ENCODE measurements at places on chromosomes 1 and 21. TPM values are rescaled to one million over a fixed set of nuclear protein-coding genes. Genes with fewer than 3 reads are reported as not detected.

DNA sequence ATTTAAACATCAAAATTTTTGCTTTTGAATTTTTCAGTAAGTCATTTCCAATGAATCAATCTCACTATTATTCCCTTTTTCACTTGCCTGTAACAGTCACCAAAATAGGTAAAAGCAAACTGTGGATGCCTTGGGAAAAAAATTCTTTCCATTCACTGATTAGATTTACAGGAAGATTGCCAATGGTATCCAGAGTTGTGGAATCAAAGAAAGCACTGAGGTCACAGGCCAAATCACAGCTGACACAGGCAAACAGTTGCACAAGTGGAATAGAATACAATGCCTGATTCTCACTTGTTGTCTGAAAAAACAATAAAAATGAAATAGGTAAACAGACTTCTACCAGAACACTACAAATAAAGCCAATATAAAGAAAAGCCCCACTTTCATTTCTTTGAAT, 48.4 kb downstream of the LTN1 start:
- DNase-seq, result no peak

DNA sequence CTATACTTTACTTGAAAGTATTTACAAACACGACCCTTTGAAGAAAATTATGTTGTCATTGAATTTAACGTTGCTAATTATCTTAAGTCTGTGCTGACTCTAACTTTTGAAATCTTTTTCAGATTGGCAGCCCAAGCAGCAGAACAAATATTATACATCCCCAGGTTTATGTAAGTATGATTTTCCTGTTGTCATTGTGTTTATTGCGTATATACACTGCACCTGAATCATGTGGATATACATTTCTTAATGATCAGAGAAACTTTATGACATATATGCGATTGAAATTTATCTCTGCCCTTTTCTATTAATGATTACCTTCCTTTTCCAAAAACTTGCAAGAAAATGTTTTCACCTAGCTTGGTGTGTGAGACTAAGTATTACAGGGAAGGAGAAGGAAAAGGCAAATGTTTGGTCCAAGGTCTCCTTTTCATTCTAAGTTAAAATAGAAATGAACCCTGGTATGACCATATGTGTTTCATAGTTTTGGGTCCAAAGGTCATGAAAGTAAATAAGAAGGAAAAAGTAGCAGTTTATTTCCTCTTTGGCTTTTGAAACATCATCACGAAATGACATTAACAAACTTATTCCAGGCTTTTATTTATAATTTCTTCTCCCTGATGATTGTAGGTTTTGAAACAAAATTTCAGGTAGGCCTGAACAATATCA, 116.8 kb downstream of the VPS13D start:
- DNase-seq, result no peak

DNA sequence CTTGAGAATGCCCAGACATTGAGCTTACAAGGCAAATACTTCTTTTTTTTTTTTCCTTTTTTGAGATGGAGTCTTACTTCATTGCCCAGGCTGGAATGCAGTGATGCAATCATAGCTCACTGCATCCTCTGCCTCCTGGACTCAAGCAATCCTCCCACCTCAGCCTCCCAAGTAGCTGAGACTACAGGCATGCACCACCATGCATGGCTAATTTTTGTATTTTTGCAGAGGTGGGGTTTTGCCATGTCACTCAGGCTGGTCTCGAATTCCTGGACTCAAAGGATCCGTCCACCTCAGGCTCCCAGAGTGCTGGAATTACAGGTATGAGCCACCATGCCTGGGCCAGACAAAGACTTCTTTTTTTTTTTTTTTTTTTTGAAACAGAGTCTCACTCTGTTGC, 79.1 kb downstream of the NUP210L start:
- no peak for DNase-seq

DNA sequence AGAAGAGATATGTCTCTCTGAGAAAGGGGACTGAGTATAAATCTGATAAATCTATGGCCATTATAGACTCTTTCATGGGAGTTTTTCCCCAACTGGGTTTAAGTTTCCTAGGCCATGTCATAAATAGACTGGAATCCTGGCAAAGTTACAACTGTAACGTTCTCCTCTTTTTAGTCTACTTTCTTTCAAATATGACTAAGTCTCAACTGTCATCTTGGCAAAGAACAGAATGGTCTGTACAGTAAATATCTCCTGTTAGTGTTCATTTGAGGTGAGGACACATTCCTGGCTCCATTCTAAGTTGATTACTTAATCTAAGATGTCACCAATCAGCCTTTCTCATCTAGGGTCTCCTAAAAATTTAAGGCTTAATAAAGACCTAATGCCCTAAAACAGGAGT, 300.5 kb downstream of the BRINP2 start:
- DNase-seq, result no peak

DNA sequence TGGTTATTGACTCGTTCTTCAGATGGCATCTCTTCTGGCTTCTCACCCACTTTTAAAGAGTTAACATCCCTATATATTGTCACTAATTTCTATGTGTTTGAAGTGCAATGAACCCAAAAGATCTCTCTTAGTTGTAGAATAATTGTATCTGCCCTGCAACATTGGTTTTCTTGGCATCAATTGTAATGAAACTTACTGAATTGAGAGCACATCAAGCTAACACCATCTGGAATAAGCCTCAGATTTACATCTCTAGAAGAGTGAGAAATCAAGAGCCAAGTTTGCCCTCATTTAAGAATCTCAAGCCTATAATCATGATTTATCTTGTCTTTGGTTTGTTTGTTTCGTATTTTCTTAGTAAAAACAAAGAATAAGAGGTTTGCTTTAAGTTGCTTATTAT, 372.6 kb upstream of the LRRC7 start:
- no peak for DNase-seq

- DNase-seq, result no peak
Observed at GRCh38 chr1:186753241-186753640, 73.0 kb upstream of the PTGS2 start.

DNA sequence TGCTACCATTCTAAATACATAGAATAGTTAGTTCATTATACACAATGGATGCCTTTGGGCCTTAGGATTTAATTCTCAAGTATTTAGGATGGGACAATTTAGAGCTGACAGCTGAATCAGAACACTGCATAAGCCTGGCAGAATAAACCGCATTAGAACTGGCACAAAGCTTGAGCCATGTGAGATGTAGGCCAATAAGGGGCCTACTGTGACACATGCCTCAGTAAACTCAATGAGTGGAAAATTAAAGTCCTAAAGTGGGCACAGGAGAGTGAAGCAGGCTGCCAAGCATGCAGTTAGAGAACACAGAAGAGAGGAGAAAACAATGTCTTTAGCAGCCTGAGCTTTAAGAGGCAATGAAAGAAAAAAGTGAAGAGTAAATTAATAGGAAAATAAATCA, 24.3 kb downstream of the SCYL3 start:
- no peak for DNase-seq

The BRINP3 gene
- 7.6 TPM for polyA plus RNA-seq

GRCh38 chr1:170790175-170790574, 126.2 kb downstream of the PRRX1 start:
- DNase-seq, result no peak

DNA sequence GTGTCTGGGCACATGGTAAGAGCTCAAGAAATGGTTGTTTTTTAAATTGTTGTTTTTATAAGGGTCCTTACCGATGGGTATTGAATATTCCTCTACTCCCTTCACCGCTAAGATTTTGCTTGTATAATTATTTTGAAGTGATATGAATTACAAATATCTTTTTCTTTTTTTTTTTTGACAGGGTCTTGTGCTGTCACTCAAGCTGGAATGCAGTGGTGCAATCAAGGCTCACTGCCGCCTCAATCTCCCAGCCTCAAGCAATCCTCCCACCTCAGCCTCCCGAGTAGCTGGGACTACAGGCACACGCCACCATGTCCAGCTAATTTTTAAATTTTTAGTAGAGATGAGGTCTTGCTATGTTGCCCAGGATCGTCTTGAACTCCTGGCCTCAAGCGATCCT, 27.1 kb upstream of the RAB3GAP2 start:
- no peak for DNase-seq

- no peak for DNase-seq
Observed at GRCh38 chr1:166172106-166172505, 5.3 kb upstream of the FAM78B start.

- DNase-seq, result no peak
Observed at GRCh38 chr1:184417916-184418315, 31.1 kb downstream of the C1orf21 start.

The FNDC5 gene
- 44.6 TPM for polyA plus RNA-seq

- no peak for DNase-seq
Observed at GRCh38 chr1:72885017-72885416, 602.7 kb upstream of the NEGR1 start.

DNA sequence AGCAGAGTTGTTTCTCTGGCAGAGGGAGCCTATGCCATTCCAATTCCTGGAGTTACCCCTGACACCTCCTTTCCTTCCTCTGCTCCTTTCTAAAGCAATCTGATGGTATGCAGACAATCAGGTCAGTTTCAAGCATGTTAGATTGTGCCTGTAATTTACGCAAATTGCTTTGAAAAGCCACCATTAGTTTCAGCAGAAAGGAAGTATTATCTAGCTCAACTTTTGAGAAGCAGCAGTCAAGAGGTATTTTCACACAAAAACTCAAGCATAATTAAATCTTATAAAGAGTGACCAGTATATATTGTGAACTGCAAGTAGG, 2.2 kb downstream of the ERRFI1 start:
- no peak for DNase-seq

- no peak for DNase-seq
Observed at GRCh38 chr1:244235157-244235556, 184.1 kb downstream of the ZBTB18 start.

DNA sequence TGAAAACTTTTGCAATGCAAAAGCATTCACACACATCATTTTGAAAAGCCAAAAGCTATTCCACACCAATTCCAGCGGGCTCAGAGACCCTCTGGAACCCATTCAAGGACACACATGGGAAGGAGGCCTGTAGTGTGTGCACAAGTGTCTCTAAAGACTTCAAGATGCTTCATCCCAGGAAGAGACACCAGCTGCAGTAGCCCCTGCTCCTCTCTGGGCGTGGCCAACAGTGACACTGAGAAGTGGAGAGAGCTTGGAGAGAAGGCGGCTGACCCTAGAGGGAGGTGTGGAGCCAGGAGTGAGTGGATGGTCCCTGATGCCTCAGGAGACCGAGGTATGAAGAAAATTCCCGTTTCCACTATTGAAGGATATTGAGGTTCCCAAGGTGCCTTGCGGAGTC, 14.9 kb upstream of the TNNI1 start:
- DNase-seq, result no peak

GRCh38 chr21:26732432-26733221, 112.6 kb downstream of the ADAMTS1 start:
- peak; percentile 32 for DNase-seq

DNA sequence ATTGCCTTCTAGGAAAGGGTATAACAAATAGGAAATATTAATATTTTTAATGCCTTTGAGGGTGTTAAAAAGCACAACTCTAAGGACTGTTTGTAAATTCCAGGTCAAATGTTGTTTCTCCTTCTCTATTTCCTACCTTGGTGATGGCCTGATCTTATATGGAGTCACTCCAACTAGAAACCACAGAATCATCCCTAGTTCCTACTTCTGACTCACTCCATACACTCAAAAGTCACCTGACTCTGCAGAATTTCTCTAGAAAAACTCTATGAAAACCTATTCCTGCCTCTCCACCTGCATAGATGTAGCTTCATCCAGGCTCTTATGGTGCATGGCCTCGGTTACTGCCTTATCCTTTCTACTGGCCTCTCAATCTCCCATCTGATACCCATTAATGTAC, 14.5 kb downstream of the RGS4 start:
- no peak for DNase-seq

- DNase-seq, result no peak
Observed at GRCh38 chr1:58928514-58928913, 144.7 kb upstream of the JUN start.

GRCh38 chr1:204356997-204357396, 2.7 kb downstream of the PLEKHA6 start:
- DNase-seq, result no peak

The ACTL8 gene
- not detected for polyA plus RNA-seq

- DNase-seq, result no peak
Observed at GRCh38 chr21:43971201-43971991, 40.7 kb upstream of the TRAPPC10 start.

GRCh38 chr1:28329395-28330153, 734 bp downstream of the MED18 start:
- DNase-seq, result no peak

GRCh38 chr1:110948038-110948810, 15.5 kb downstream of the LRIF1 start:
- no peak for DNase-seq

The C2CD2 gene
- 18.7 TPM for polyA plus RNA-seq

GRCh38 chr1:118862755-118863154, 125.4 kb downstream of the TBX15 start:
- no peak for DNase-seq

- DNase-seq, result no peak
Observed at GRCh38 chr1:222117809-222118208, 375.9 kb upstream of the DUSP10 start.

DNA sequence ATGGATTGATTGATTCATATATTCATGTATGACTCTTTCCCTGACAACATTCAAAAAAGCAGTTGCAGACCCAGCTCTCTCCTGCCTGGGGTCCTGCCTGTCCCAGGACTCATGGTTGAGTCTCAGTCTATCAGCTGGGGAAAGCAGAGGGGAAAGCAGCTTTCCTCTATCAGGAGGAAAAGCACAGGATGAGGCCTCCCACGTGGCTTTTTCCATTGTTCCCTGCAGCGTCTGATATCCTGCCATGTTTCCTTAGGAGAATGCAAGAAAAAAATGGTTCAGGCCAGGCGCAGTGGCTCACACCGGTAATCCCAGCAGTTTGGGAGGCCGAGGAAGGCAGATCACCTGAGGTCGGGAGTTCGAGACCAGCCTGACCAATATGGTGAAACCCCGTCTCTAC, 133.0 kb upstream of the VAMP3 start:
- DNase-seq, result no peak

The ATP6V1G3 gene
- polyA plus RNA-seq, result 3.2 TPM

- no peak for DNase-seq
Observed at GRCh38 chr1:160522136-160522535, 919 bp downstream of the SLAMF6 start.

The GBP5 gene
- 0.28 TPM for polyA plus RNA-seq

DNA sequence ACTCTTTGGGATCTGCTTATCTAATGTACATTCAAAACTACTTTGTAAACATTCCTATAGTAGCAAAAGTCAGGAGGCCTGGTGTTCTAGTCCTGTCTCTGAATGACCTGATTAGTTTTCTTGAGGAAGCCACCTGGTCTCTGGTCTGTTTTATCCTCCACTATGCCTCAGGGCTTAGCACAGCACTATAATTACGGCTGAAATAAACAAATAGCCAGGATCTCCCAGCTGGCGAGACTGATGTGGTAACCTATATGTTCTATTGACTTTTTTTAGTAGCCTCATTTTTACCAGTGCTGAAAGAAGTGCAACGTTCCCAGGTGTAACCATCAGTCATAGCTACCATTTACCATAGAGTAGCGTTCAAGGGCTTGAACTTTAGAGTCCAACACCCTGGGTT, 24.2 kb upstream of the RPL11 start:
- no peak for DNase-seq

The RIMS3 gene
- 1.9 TPM for polyA plus RNA-seq

The LZIC gene
- polyA plus RNA-seq, result 77.7 TPM

All from left kidney (tissue), 8 donors.